ENCODE measurements at places on chromosomes 16 and 17.

- no peak for DNase-seq
Observed at GRCh38 chr16:47342055-47342454, 118.8 kb downstream of the ITFG1 start.

DNA sequence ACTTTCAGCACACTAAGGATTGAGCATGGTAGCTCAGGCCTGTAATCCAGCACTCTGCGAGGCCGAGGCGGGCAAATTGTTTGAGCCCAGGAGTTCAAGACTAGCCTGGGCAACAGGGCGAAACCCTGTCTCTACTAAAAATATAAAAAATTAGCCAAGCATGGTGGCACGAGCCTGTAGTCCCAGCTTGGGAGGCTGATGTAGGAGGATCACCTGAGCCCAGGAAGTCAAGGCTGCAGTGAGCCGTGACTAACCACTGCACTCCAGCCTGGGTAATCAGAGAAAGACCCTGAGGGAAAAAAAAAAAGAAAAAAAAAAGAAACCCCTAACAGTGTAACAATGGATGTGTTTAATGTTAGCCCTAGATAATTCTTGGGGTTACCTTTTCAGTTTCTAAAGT, 24.0 kb downstream of the PARN start:
- DNase-seq, result no peak

DNA sequence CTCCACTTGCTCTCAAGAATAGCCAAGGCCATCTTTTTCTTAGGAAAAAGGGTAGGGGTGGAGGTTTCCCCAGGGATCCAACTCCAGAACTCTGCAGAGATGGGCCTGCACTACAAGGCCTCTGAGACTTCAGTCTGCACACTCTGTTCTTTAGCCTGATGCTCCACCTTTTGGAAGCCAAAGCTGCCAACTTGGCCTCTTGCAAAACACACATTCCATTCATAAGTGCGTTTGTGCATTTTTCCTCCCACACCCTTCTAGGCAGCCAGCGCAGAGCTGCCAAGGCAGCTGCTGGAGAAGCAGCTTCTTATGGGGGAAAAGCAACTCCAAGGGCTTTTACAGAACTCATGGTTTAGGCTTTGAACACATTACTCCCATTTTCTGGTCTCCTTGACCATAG, 45.3 kb downstream of the REXO5 start:
- DNase-seq, result peak; percentile 79

DNA sequence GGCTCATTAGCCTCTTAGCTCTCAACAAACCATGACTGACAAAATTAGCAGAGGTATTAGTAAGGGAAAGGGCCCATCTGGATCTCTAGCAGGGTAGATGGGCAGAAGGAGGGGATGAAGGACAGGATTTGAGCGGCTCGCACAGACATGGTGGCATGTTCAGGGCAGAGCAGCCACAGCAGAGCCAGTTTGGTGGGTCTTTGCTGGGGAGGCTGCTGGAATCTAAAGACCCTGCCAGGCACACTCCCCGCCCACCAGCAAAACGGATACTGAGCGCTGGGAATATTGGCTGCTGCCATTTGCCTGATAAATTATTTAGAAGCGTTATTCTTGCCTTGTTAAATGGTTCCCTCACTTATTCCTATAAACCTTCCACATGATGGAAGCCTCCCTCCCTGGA, 20.7 kb upstream of the NAT9 start:
- DNase-seq, result no peak

GRCh38 chr17:10243883-10244844, 45.8 kb upstream of the GAS7 start:
- DNase-seq, result peak; percentile 36

DNA sequence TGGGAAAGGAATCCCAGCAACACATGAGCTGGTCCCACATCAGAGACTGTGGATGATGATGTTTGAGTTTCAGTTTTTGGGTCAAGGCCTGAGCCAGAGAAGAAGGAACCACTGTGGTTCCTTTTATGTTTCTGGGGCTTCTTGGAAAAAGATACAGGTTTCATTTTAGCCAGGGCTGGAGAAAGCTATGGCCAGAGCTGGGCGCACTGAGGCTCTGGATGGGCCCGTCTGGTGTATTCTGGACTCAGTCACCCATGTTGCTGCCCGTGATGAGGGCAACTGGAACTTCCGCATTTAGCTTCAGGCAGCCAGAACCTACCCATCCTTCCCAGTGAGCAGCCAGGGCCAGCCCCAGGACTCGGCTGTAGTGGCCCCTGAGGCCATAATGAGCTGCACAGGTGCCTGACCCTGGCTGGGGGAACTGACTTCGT, 15.0 kb upstream of the PITPNA start:
- DNase-seq, result no peak

GRCh38 chr17:75734674-75735294, 13.5 kb downstream of the ITGB4 start:
- DNase-seq, result no peak

GRCh38 chr16:55418586-55418985, 60.4 kb upstream of the MMP2 start:
- DNase-seq, result peak; percentile 29

GRCh38 chr17:57889252-57889651, 39.4 kb upstream of the MRPS23 start:
- no peak for DNase-seq

GRCh38 chr17:42180922-42181850, at the start of gene KCNH4:
Gene KCNH4 (minus strand): TSS chr17:42181142. CDS start chr17:42180945, 197 bp downstream.
- DNase-seq, result peak; percentile 53

- no peak for DNase-seq
Observed at GRCh38 chr17:49635121-49635520, 42.8 kb downstream of the SPOP start.

- peak; percentile 90 for DNase-seq
Observed at GRCh38 chr16:10579965-10580882, at the start of gene EMP2. Gene EMP2 (minus strand): TSS chr16:10580598. CDS start chr16:10547617, 32,981 bp downstream.

DNA sequence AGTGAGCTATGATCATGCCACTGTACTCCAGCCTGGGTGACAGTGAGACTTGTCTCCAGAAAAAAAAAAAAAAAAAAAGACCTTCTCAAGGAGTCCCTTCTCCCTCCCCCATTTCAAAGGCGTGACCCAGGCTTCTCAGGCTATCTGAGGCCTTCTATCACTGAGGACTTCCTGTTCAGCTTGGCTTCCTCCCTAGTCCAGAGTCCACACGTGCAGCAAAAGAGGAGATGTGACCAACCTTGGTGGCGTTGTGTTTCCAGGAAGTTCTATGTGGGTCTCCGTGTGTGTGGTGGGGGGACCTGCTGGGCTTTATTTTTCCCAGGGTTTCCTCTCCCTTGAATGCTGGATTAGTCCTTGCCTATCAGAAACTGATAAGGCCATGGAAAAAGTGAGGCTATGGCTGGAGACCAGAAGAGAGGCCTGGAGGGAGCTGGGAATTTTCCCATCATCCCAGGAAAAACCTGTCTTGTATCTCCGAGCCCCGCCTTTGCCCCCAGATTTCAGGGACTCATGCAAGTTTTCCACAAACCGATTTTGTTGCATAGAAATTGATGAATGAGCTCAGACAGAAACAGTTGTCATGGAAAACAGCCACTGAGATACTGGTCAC, 148.1 kb downstream of the SALL1 start:
- DNase-seq, result no peak
